ENCODE measurements at places on chromosomes 7 and 10.
A peak's percentile ranks its signal among the peaks of the same experiment; 100 is the strongest.

DNA sequence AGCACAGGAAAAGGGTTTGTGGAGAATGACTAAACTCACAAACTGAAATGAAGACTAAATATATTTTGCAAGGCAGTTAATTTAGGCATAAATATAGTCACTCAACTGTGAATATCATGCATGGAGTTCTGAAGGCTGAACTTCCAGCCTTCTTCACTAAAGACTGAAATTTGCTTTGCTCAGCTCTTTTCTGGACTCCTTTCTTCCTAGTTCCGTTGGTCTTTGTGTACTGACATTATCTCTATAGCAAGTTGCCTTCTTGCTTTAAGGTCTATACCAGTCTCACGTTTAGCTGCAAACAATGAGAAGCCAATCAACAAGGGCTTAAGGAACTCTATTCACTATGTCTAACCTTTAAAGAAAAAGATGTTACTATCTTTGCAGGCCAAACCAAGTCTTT lies 22.6 kb downstream of the GARIN1A start:
- DNase-seq = no peak

DNA sequence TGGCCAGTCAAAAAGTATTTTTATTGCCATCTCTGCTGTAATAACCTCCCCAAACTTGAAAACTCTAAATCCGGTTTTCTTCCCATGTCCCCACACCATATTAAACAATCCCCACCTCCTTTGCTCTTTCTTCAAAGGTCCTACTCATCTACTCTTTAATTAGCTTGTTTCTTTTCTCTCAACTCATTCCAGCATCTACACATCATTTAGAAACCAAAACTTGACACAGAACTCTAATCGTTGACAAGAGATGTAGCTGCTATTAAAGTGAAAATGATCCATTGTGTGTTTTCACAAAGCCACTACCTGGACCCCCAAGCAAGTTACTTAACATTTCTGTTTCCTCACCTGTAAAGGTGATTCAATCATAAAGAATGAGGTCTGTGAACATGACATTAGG lies 436.3 kb upstream of the NPVF start:
- no peak for DNase-seq

DNA sequence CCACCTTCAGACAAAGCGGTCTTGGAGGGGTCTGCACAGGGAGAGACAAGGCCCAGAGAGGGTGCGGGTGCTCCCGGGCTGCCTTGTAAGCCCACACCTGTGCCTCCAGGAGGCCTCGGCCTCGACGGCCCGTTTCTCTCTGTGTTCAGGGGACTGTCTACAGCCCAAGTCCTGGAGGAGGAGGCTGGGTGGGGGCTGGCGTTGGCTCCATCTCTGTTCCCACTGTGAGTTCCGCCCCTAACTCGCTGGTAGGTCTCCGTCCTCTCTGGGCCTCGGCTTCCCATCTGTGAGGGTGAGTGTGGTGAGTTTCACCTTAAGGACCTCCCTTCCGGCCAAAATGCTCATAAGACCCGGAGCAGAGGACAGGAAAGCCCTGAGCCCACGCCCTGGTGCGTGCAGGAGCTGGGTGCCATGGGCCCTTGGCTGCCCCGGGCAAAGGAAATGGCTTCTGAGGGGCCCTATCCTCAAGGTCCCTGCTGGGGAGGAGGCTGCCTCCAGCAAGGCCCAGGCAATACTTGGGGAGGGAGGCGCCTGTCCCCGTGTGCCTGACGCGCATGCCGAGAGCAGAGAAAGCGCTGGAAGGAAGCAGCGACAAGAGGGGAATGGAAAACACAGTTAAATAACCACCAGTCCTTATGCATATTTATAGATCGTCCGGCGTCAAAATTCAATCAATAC lies 276.8 kb downstream of the ELFN1 start:
- no peak for DNase-seq

DNA sequence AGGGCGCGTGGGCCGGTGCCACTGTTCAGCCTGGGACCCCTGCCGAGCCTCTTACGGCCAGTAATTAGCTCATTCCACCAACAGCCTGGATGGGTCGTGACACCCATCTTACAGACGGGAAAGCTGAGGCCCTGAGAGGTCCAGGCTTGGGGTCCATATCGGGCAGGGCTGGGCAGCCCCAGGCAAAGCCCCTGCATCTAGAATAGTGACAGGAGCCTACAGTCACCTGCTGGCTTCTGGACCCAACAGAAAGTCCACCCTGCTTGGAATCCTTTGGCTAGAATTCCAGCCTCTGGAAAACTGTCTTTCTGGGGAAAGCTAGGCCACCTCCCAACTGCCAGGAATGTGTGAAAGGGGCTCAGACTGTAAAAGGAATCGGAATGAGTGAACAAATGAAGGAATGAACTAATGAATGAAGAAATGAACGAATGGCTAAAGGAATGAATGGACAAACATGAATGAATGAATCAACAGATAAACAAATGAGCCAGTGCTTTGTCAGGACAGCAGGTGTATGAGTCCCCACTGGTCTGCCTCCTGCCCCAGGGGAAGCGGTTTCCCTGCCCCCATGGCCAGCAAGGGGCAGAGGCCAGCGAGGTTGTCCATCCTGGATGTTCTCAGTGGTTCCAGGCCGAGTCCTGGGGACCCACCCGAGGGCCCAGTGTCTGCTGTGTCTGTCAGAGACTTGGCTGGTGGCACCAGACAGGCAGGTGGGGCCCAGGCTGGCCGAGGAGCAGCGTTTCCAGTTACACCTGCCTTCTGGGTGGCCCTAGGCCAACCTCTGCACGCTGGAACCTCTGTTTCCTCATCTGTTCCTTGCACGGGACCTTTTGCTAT lies 24.1 kb upstream of the PDGFA start:
- DNase-seq = no peak

GRCh38 chr7:118657391-118658005 lies 433.0 kb downstream of the ANKRD7 start:
- no peak for DNase-seq

- peak; percentile 4 for DNase-seq
Observed at GRCh38 chr10:122112625-122113160, 123.7 kb downstream of the TACC2 start.

DNA sequence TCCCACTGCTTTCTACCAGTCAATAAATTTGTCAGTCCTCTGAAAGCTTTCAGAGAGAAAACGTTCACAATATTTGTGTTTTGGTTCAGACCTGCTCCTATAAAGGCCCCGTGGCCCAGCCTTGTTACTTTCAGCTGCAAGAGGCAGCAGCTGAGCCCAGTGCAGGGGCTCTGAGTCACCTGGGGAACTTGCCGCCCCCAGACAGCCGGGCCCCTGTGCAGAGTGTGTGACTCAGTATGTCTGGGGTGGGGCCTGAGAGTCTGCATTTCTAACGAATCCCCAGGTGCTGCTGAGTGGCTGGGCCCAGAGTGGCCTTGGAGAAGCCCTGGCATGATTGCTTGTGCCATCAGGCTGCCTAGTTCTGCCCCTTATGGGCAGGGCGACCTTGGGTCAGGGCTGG lies 303.5 kb downstream of the PAXIP1 start:
- no peak for DNase-seq

DNA sequence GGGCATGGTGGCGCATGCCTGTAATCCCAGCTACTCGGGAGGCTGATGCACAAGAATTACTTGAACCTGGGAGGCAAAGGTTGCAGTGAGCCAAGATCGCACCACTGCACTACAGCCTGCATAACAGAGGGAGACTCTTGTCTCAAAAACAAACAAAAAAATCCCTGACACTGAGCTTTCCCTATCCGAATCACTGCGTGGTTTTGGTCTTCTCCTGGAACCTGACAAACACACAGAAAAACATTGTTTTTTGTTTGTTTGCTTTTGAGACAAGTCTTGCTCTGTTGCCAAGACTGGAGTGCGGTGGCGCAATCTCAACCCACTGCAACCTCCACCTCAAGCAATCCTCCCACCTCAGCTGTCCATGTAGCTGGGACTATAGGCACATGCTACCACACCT lies 50.4 kb upstream of the PTPRN2 start:
- DNase-seq = no peak

DNA sequence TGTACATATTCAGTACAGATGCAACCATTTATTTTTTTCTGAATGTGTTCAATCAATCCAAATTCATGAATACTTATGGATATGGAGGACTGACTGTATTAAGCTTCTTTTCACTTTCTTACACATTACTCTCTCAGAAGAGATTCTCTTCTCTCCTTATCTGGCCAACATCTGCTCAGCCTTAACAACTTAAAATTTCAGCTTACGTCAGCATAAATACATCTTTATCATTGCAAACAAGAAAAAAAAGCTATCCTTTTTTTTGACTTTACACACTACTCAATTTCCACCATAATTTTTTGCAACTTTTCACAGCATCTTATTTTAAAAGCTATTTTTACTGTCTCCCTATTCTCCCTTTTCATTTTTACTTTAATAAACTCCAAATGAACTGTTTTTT lies 80.9 kb upstream of the POT1 start:
- DNase-seq = no peak

DNA sequence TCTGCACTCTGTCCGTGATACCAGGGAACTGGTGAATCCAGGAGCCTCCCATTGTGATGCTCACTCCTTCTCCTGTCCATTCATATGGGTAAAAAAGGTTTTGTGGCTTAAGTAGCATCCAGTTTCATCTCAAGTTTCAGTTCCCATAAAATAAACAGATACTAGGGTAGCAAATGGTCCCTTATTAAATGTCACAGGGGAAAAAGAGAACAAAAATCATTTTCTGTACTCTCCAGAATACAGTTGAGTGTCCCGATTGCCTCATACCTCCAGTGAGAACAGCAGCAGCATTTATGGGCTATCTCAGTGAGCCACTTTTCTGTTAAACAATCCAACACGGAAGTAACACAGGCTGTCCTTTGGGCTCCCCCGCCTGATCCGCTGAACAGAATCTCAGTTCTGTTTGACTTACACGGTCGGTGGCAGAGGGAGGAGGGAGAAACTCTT lies 179.6 kb downstream of the CELF2 start:
- DNase-seq = no peak

DNA sequence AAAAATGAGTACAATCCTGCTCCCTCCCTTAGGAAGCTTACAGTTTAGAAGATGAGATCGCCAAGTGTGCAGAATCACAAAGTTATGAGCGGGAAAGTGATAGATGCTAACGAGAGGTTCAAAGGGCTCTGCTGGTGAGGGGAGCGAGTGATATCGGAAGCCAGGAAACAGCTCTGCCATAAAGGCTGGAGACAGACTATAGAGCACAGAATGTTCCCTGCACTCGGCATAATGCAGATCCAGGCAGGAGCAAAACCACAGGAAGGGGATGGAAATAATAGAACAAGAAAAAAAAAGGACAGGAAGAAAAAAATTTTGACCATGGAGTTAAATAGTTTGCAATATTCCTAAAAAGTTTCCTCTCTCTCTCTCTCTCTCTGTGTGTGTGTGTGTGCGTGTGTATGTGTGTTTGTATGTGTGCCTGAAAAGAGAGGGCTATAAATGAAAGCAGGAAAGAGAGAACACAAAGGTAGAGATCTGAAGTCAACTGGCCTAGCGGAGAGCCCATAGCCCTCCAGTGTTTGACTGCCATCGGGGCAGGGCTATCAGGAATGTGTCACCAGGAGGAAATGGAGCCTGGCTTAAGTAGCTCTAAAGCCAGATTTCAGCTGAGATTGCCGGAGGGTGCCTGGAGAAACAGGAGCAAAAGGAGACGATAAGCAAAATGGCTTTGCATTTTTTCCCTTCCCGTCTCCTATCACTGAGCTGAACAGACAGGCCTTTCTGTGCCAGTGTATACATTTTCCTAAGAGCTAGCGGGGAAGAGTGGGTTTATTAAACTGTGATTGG lies 175.8 kb upstream of the LYZL1 start:
- DNase-seq = no peak

DNA sequence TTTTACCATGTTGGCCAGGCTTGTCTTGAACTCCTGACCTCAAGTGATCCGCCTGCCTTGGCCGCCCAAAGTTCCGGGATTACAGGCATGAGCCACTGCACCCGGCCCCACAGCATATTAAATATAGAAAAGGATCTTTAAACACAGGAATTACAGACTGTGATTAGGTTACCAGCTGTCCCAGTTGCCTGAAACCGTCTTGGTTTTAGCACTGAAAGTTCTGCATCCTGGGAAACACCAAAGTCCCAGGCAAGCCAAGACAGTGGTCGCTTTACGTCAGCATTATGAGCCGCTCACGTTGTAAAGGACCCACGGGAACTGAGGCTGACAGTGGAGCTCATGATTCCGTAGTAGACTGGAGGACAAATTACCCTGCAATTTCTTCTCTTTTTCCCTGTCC lies 69.0 kb upstream of the FAM180A start:
- no peak for DNase-seq

DNA sequence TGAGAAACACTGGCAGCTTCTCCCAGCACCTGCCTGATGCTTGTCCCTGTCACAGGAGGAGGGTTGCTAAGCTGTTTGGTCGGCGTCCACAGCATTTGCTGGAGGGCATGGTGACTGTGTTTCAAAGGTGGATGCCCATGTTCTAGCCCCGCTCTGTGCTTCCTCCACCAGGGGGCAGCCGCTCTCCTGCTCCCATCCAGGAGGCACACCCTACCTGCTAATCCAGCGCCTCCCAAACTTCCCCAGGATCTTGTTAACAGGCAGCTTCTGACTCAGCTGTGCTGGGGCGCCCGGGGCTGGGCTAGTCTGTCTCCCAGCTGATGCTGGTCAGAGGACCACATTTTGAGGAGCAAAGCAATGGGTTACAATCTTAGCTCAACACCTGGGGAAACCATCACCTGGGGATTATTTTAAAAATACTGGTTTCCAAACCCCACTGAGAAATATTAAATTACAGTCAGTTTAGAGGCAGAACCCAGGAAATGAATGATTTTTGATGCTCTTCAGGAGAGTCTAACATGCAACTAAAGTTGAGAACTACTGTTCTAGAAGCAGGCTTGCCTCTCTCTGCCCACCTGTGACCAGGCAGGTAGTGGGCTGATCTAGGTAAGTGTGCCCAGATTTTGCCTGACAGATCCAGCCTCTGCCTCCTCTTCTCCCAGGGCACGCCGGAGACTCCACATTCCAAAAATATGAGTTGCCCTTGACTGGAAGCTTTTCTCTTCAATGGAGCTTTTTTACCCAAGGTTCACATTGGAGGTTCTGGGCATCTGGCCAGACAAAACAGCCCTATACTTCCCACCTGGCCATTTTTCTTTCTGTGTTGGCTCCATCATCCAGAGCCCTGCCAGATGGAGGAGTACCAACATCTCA lies 92.7 kb upstream of the GPR26 start:
- no peak for DNase-seq

DNA sequence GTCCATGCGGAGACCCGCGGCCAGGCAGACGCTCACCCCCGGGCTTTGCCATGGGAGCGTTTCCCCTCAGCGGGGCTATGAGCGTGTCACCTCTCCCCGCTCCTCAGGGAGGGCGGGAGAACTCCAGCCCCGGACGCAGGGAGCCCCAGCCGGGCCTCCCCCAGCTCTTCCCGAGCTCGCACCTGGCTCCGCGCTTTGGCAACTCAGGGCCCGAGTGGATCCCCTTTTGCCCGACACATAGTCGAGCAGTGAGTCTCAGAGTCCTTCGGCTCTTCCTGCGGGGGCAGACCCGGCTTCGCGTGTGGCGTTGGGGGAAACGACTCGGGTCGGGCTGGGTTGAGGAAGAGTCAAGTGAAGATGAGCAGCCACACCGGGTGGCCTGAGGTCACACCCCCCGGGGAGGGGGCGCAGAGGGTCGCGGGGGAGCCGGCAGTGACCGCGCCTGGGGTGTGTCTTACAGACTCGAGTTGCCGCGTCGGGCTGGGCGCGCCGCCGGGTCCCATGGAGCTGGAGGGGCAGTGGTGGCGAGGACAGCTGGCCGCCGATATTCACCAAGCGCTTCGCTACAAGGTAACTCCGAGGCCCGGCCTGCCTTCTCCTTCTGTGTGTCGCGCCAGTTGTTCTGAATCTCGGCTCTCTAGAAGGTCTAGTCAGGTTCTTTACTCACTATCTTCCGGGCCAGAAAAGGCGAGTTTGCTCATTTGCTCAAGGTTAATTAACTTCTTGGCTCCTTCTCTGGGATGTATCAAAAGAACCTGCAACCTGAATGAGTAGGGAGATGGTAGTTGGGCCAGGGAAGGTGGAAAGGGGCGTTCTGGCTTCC lies 721 bp downstream of the CCNJ start:
- peak; percentile 8 for DNase-seq

Data from DMS79 treated with DMSO at 0.1 percent for 48 hours (cell line).